ENCODE measurements at places on chromosomes 5 and 9.

- no peak for DNase-seq
These were observed 35.4 kb downstream of the ERCC6L2 start for GRCh38 chr9:95910770-95911340.

DNA sequence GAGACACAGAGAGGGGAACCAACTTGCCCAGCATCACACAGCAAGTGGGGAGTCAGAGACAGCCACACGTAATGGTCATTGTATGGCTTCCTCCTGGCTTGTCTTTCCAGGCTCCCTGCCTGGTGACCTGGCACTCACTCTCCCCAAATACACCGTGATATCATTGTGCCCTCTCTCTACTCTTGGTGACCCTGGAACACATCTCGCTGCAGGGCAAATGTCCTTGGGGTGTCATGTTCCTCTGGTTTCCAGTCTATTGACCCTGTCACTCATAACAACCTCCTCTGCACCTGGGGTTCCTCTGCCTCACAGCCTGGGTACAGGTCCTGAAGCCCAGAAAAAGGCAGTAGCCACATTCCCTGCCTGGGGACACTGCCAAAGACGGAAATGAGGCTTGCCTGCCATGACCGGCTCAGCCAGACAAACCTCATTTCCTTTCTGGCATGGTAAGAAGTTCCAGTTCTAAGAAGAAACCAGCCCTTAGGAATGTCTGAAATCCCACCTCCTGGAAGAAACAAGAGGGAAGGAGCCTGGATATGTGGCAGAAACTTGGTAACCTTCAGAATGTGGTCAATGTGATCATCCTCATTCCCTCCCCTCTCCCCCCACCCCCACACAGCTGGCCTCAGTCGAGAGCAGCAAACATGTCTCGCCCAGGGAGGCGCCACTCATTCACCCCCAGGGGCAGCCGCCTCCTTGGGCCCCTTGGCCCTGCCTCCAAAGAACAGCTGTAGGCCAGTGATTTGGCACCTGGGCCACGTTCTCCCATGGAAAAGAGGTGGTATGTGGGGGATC is 30.6 kb upstream of the SMU1 start:
- DNase-seq, result no peak

DNA sequence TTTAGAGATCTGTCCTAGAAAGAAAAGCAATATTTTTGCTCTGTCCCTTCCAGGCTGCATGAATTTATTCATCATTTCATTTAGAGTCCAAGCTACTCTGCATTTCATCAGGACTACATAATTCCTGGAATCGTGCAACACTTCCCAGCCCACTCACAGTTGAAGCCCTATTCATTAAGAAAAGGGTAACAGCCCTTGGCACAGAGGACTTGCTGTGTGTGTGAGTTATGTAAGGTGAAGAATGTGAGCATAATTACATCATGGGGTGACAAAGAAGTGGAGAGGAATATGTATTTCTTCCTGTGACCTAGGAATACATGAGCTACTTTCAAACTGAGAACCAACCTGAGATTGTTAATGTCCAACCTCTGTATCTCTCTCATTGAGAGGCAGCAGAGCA is 317.4 kb downstream of the ARHGEF28 start:
- DNase-seq, result no peak

GRCh38 chr5:113194125-113194524 is 217.5 kb downstream of the DCP2 start:
- no peak for DNase-seq

GRCh38 chr9:83296123-83296522 is 233.2 kb upstream of the RASEF start:
- no peak for DNase-seq

DNA sequence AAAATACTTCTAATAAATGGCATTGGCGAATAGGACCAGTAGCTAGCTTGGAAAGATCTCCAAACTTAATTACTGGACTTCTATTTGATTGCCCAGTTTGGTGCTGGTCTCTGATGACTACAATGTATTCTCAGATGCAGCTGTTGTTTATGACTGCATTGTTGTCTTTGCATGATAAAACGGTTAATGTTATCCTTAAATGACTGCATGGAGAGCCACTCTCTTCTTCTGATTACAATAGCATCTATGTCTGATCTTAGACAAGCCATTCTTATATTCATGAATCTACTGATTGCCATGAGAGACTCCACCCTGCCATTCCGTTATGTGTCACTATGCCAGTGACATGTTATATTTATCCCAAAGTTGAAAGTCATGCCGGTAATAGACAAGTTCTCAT is 42.9 kb upstream of the ERBIN start:
- DNase-seq, result no peak

DNA sequence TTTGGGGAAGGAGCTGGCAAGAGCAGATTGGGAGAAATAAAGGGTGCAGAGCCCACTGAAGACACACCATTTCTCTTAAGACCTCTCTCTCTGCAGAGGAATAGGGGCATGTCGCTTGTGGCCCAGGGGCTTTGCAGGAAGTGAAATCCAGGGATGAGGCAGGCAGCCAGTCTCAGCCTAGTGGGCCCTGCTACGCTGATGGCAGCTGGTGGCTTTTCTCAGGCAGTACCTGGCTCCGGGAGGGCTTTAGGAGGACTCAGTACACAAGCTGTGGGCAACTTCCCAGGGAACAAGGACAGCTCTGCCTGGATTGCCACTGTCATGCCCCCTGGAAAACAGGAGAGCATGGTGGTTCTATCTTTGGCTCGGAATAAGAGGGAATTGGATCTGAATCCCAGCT is 76.2 kb upstream of the NEURL1B start:
- DNase-seq, result no peak

DNA sequence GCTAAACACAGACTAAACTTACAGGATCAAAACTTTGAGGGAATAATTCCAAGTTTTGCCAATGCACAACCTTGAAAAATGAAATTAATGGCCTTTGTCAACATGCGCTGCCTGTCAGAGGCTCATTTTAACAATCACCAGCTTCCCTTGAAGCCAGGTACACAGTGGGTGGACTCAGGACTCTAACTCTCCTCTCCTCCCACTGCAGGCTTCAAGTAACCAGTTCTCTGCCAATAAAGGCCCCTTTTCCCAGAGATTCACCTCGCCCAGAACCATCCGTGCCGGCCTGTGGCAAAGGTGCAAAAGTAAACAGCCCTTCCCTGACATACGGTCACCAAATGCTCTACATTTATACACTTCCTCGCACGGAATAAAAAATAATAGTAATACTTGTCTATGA is 18.4 kb upstream of the FBP2 start:
- DNase-seq, result no peak

DNA sequence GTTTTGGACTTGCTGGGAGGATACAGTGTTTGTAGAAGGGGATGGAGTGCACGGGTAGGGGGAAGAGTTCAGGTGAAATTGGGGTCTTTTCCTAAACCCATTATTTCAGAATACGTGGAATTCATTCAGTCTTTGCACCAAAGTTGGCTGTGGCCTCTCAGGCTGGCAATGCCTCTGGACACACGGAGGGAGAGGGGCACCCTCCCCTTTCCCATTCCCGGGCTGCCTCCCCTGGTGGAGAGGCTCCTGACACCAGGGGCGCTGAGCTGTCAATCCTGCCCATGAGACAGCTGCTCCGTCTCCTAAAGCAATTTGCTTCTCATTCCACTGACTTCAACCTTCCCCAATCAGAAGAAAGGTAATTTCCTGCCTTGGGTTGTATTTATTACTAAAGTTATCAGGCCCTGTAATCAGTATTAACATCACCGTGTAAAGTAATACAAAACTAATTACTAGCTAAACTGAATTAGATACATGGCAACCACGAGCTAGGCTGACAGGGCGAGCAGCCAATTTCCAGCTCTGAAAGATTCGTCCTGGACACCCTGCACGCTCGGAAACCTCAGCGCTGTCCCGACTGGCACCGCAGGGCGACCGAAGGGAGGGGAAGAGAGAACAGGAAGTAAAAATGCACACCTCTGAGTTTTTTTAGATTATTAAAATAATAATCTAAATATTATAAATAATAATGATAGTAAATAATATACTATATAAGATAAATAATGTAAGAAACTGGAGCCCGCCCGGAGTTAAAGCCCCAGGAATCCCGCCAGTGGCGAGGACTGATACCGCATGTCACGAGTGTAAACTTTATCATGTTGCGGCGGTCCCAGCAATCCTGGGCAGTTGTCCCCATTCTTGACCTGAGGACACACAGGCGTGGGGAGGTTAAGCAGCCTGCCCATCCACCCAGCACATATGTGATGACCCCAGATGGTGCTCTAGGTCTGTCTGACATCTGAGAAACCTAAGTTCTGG is 6.9 kb upstream of the OLFM1 start:
- no peak for DNase-seq

DNA sequence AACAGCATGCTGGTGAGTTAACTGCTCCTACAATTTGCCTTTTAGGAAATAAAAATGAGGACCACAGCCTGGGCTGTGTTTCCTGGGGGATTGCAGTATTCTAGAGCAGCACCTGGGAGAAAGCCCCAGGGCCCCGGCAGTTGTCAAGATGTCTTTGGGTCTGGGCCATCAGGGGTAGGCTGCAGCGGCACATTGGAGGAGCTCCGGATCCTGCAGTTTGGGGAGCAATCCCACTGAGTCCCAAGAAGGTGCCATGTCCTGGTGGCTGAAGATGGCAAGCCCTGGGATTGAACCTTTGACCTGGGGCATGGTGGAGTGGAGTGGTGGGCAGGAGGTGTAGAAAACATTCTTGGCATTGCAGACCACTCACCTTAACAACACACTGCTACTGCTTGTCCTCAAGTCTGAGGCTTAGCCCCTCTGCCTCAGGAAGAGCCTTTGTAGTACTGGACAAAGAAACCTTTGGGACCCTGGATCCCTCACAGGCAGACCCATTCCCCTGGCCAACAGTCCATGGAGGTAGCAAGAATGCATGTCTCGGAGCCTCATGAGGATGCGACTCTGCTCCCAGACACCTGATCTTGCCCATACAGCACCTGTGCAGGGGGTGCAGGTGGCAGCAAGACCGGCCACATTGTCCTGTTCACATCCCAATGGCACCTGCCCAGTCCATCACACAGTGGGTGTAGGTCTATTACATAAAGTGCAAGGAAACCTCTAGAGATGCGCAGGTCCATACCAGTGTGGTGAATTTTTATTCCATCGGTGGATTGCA is 159.1 kb upstream of the IRX2 start:
- DNase-seq, result no peak

DNA sequence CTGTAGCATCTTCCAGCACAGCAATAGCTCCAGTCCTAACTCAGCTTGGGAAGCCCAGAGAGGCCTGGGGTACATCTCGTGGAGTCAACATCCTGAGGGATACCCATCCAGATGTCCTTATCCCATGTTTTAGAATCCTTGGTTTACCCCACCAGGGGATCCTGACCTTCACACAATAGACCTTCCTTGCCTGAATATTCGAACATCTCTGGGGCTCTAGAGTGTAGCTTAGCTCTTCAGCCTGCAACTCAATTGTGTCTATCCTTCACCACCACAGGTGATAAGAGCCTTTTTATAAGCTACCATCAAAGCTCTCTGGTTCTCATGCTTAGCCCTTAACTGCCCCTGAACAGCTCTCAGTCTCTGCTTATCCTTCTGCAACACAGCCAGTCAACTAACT is 7.5 kb upstream of the RALGPS1 start:
- DNase-seq, result no peak

DNA sequence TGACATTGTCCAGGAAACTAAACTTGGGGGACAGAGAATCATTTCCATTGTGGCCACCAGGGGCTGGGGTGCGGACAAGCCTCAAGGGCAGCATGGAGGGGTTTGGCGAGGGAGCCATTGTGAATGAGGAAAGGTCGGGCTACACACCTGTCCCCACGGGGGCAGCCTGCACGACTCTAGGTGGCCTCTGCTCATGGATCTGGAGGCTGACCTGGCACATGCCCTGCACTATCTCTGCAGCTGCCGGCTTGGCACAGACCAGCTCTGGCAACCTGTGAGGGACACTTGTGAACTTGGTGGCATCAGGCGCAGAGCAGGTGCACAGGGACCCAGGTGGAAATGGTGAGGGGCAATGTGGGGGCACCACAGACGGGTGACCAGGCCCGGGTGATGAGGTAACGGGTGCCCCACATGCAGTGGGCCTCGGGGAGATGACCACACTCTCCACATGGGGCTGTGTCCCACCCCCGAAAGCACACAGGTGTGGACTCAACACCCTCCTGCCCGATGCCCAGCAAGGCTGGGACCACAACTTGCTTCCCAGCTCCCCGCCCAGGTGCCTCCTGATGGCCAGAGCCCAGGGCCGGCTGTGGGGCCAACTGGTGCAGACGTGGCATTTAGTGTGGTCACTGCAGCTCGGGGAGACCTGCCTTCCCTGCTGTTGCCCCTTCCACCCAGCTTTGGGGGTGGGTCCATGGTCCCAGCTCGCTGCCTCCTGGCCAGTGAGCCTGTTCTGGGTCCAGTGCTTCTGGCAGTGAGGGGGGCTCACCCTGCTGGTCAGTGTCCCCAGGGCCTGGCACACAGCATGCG is 60.9 kb upstream of the UBAC1 start:
- DNase-seq, result no peak

- DNase-seq, result no peak
These were observed 37.4 kb downstream of the NSUN2 start for GRCh38 chr5:6595405-6595804.

GRCh38 chr9:72205513-72205912 is 56.3 kb downstream of the GDA start:
- DNase-seq, result no peak

GRCh38 chr5:95533761-95534160 is 21.0 kb downstream of the SKIC3 start:
- DNase-seq, result no peak

GRCh38 chr5:135059000-135059923 is 25.2 kb upstream of the PITX1 start:
- no peak for DNase-seq

- no peak for DNase-seq
These were observed 37.9 kb downstream of the UBTD2 start for GRCh38 chr5:172245703-172246125.

DNA sequence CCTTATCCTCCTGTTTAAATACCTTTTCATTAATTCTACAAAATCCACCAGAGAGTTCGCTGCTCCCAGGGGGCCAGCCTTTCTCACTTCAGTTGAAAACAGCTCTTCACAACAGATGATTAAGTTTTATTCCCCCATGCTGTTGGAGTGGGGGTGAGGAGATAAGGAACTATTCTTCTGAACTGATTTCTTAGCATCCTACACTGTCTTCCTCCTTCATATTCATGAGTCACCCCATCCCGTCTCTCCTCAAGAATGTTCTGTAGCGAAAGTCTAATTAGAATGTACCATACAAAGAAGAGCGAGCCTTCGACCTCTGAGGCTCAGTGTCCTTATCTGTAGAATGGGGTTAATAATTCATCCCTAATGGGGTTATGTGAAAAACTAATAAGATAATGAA is 138.0 kb downstream of the PIK3R1 start:
- no peak for DNase-seq

GRCh38 chr5:96572864-96573512 is 89.2 kb upstream of the CAST start:
- DNase-seq, result no peak

- no peak for DNase-seq
These were observed 81.8 kb downstream of the LURAP1L start for GRCh38 chr9:12856603-12857002.

DNA sequence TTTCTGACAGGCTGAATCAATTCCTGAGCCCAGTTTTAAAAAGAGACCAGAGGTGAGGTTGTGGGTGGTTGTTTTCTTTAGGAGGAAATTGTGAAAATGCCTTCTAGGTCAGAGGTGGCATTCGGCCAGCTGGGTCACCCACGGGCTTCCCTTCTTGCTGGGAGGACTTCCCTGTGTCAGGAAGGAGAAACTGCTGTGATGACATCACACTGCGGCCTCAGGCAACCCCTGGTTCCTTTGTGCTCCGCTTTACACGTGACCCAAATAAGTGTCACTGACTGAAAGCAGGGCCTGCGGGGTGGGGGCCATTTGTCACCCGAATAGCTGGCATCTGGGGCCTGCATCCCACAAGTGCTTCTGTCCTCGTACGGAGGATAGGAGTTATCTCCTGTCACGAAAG is 39.7 kb downstream of the FABP6 start:
- no peak for DNase-seq
